ENCODE measurements at places on chromosomes 13 and 19. TPM values are rescaled to one million over a fixed set of nuclear protein-coding genes. Genes with fewer than 3 reads are reported as not detected.

- no peak for ATAC-seq
Observed at GRCh38 chr13:77836423-77836822, 82.2 kb downstream of the EDNRB start.

GRCh38 chr13:104534847-104535246 is 1468.6 kb upstream of the SLC10A2 start:
- ATAC-seq: no peak

DNA sequence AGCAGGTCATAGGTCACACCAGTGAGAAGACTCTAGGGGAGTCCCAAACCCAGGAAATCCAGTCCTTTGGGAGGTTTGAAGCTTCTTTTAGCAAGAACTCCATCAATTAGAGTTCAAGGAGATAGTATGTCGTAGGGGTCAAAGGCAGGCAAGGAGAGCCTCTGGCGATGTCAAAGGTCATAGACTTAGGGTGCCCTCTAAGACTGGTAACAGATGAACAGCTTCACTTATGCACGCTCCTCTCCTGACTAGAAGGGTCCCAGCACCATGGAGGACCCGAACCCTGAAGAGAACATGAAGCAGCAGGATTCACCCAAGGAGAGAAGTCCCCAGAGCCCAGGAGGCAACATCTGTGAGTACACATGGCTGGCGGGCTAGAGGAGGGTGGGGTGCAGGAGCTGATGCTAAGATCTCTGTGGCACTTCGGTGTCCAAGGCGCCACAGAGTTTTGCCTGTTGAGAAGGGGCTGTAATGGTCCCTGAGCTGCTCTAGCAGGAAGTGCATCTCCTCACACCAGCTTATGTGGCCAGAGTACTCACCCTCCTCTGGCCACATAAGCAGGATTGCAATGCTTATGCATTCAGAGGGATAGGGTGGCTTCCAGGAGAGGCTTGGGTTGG is 557 bp downstream of the ZNF576 start:
- ATAC-seq: no peak

- no peak for ATAC-seq
Observed at GRCh38 chr19:964761-965694, 19.1 kb upstream of the WDR18 start.

DNA sequence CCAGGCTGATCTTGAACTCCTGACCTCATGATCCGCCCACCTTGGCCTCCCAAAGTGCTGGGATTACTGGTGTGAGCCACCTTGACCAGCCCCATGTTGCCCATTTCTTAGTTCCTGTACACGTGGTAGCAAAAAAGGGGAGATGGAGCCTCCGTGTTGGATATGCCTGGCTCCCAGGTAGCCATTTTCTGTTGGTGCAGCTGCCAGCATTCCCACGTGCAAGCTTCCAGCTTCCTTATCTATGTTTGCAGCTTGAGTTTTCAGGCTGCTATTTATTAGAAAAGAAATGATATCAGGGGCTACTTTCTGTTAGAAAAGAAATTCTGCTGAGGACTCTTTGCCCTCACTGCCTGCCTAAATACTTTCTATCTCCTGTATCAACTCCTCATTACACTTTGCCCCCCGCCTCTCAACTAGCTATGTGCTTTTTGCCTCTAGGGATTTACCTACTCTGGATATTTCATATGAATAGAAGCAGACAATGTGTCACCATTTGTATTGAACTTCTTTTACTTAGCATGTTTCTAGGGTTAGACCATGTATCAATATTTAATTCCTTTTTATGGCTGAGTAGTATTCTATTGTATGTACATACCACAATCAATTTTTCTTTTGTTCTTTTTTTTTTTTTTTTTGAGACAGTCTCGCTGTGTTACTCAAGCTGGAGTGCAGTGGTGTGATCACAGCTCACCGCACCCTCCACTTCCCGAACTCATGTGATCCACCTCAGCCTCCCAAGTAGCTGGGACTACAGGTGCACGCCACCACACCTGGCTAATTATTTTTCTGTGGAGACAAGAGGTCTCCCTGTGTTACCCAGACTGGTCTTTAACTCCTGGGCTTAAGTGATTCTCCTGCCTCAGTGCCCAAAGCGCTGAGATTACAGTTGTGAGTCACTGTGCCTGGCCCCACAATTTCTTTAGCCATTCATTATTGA is 3.4 kb upstream of the TMED1 start:
- no peak for ATAC-seq

The POU2F2 gene
- total RNA-seq: 2.0 TPM

The WDR88 gene
- total RNA-seq: 0.63 TPM
